ENCODE measurements at places on chromosomes 1 and 21. TPM values are rescaled to one million over a fixed set of nuclear protein-coding genes. Genes with fewer than 3 reads are reported as not detected.

SESN2 gene
- total RNA-seq, result 8.3 TPM

CYP4A22 gene
- total RNA-seq, result not detected

RHBDL2 gene
- total RNA-seq, result 2.2 TPM

FAM177B gene
- not detected for total RNA-seq

PDPN gene
- total RNA-seq, result not detected

ACKR1 gene
- total RNA-seq, result not detected

GNG4 gene
- total RNA-seq, result 15.4 TPM

CFAP57 gene
- 0.33 TPM for total RNA-seq

CNKSR1 gene
- 0.45 TPM for total RNA-seq

RAB25 gene
- not detected for total RNA-seq

C1orf210 gene
- not detected for total RNA-seq

ZNF326 gene
- 24.3 TPM for total RNA-seq

SIM2 gene
- 10.6 TPM for total RNA-seq

BNIPL gene
- 0.09 TPM for total RNA-seq

SPRR1B gene
- not detected for total RNA-seq

KLHDC7A gene
- 1.5 TPM for total RNA-seq

GJA9 gene
- not detected for total RNA-seq

CR2 gene
- not detected for total RNA-seq
